Stimulated activated CD4-positive, alpha-beta T cell treated with anti-CD3 and anti-CD28 coated beads, TNF-alpha, amount 100 ng/mL, for 4 hours (primary cell): ENCODE measurements at places on chromosomes 2 and 18.
A peak's percentile ranks its signal among the peaks of the same experiment; 100 is the strongest.

DNA sequence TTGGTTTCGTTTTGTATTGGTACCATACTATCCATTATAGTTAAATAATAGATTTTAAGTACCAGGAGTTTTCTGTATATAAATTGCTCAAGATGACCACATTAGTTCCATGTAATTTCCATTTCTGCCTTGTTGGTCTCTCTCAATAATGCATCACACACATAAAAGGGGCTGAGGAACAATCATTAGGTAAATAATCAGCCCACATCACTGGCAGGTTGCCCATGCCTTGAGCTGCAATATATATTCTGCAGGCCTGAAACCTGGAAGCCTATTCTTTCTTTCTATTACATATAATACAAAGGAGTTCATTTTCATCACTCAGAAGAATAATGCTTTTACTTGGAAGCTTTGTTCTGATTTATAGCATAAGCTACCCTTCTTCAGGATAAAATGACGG lies 616.1 kb upstream of the PKDCC start:
- DNase-seq, result no peak

- no peak for DNase-seq
Observed at GRCh38 chr2:219381448-219381847, 6.3 kb downstream of the DNPEP start.

DNA sequence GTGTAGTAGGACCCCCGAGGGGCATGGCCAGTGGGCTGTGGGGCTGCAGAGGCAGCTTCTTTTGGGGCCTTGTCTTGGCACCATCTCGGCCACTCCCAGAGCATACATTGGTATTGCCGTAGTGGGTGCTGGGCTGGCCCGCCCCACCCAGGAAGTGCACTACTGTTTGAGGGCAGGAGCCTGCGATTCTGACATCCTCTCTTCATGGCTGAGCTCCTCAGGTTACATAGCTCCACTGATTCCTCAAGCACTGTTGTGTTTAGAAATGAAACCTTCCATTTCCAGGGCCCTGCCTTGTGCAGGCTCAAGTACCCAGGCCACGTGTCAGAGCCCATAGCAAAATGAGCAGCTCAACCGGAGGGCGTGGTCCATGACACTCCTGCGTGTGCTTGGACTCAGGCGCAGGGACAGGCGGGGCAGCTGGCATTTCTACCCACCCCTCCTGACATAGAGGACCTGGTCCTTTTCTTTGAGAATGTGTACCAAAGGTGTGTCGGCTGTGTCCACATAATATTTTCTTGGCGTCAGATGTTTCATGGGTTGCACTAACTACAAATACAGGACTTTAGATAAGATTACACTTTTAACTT lies 67.9 kb downstream of the DGKD start:
- DNase-seq, result peak; percentile 25

- DNase-seq, result no peak
Observed at GRCh38 chr2:72934683-72935610, 17.6 kb downstream of the EMX1 start.

DNA sequence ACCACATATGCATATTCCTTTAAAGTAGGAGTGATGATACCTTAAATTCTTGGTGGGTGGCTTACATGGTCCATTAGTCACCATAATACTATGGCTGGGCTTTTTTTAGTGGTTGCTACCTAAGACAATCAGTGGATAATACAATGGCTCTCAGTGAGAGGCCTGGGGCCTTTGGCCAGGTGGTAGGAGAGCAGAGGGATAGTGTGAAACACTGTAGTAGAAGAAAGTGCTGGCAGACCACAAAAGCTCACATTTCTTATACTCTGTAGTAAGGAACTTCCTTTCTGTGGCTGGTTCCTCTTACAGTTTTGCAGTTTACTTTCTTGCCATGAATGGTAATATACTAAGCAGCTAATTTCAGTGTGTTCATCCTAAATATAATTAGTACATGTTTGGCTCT lies 583.5 kb downstream of the XIRP2 start:
- DNase-seq, result no peak

DNA sequence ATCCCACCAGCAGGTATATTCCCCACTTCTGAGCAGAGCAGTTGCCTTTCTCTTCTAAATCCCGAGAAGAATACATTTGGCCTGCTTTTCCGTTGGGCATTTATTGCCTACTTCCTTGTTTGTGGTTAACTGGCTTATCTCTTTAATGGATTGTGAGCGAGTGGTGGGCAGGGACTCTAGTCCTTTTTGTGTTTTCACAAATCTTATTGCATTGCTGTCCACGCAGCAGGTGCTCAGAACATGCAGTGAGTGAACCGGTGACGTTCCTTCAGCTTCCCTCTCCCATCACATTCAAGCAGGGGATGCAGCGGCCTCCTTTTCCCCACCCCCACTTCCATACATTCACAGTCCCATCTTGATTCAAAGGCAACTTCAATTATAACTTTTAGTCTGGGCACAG lies 28.9 kb upstream of the GAREM2 start:
- no peak for DNase-seq

DNA sequence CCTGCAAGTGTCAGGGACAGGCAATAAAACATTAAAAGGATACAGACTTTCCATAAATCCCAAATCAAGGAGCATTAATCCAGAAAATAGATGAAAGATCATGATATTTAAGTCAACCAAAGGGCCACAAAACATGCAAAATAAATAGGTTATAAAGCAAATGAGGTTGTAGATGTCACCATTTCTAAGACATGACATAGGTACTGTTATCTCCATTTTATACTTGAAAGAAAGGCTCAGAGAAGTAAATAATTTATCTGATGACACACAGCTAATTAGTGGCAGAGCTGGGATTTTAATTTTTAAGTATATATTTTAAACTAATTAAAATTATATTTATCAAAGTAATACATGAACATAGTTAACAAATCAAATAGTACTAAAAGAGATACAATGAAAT lies 301.8 kb downstream of the AGPS start:
- no peak for DNase-seq

DNA sequence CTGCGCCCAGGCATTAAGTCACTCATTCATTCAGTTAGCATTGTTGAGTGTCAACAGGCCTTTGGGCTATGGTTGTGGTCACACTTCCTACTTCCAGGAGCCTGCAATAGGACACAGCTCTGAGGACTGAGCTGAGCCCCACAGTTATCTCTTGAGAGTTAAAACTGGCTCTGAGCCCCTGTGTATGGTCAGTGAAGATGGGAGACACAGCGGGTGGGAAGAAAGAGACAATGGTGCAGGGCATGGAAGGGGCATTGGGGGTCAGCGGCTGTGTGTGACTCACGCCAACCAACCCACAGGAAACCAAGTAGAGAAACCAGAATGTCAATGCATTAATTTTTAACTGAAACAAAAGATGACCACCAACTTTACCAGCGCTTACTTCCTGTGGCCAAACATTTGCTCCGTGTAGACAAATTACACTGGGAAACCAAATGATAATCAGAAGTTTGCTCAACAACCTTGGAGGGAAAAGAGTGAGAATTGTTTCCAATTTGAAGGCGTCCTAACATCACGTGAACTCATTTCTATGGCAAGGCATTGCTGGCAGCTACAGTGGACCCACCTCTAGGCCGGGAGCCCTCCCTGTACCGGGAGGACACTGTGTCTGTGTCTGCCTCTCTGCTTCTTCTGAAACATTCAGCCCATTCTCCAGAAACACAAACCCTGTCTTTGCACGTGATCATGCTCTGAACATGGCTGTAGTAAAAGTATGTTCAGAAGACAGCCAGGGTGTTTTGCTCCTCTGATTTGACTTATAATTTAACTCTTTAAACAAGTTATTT lies 212.0 kb upstream of the ID2 start:
- no peak for DNase-seq

GRCh38 chr2:160334028-160334741 lies 134.1 kb upstream of the ITGB6 start:
- DNase-seq, result no peak

DNA sequence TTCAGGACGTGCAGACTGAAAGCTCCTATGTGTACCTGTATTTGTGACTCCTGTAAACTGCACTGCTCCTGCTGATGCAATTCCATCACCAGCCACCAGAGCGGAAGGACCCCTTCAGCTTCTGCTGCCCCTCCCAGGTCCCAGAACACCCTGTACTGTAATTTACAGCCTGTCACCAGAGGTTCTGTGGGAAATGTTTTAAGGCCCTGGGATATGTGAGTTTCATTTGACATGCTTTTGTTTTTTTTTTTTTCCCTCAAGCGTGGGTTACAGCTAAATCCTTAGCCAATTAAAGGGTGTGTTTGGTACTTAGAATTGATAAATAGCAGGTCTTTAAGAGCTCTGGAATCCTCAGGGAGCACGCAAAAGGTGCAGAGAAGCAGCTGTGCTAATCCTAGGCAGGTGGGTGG lies 79.4 kb downstream of the KCTD1 start:
- no peak for DNase-seq

DNA sequence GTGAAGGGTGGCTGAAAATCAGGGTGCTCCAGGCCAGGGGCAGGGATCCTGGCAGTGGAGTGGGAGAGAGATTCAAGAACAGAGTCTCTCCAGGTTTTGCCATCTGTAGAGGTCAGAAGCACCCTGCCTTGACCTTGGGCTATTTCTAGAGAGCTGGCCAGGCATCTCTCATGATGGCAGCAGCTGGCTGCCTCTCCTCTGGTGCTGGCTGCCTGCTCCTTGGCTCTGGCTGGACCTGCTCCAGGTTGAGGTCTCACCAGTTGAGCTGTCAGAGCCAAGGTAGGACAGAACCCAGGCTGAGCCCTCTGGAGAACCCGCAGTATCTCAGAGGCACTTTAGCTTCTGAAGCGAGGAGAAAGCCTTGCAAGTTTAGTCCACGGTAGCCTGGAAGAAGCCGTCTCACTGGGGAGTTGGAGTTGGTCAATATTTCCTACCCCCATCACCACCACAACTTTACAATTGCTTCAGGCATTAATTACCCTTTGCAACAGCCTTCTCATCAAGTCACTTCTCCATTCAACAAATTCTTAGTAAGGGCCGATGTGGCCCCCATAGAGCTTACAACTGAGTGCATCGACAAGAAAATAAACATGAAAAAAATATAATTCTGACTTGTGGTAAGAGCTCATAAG lies 25.6 kb downstream of the GNLY start:
- DNase-seq, result no peak

DNA sequence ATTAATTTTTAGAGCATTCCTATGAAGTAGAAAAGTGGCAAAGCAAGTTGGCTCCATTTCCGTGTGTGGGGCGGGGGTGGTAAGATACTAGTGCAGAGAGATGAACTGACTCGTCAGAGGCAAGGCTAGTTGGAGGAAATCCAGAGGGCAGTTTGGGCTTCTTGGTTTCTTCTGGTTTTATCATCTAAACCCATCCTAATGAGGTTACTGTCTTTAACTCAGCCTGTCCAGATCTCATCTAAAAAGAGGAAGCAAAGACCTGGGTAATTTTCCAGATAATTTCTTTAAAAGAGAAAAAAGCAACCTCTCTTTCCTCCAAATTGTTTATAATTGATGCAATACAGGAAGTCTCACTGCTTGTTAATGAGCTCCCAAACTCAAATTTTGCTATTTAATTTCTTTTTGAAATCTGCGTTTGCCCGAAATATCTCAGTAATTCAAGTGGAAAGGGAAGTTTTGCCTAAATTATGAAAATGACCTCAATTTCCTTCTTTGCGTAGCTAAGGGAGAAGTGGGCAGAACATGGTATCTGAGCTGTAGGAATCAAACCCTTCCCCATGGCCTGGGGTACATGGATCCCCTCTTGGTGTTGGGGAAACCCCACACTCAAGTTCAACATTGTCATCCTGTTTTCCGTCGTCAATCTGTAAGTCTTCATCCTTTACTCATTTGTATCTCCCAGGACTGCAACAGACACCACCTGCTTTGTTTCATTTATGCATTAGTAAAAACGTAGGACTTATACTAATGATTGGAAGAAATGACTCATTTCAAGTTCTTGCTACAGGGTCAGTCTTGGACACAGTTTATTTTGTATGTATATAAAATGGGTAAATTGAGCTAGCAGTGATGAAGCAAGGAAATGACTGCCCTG lies 89.1 kb upstream of the KLF7 start:
- no peak for DNase-seq

- DNase-seq, result no peak
Observed at GRCh38 chr18:63099091-63099840, 220.3 kb downstream of the BCL2 start.

- DNase-seq, result no peak
Observed at GRCh38 chr18:49303379-49303778, 157.1 kb downstream of the DYM start.

- DNase-seq, result no peak
Observed at GRCh38 chr18:69689121-69689759, 258.4 kb downstream of the CD226 start.

DNA sequence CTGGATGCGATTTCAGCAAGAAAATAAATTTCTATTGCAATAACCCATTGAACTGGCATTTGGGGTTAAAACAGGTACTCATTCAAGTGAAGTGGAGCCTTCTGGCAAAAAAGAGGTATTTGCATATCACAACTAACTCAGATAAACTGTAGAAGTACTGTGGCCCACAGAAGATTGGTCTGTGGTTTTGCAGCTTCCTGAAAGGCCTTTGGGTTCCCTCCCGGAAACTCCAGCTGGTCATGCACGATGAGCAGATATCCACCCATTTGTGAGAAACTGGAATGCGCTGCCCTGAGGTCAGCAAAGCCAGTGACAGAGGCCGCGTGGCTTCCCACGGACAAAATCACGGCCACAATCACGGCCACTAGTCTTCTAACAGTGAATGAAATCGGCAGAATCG lies 106.3 kb downstream of the EPHA4 start:
- no peak for DNase-seq

- no peak for DNase-seq
Observed at GRCh38 chr2:54419855-54420523, 36.1 kb upstream of the SPTBN1 start.

DNA sequence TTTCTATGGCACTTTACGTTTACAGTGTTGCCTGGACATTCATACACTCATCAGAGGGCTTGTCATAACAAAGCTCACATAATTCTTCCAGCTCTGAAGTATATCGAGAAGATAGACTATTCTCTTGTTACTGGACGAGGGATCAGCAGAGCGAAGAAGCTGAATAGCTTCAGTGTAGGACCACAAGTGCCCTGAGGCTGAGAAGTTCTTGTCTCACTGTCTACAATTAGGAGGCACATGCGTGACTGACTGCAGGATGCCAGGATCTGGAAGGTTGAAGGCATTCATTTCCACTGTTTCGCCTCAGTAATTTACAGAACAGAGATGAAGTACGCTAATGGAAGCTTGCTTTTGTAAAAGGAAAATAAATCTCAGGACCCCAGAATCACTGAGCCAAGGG lies 9.6 kb downstream of the SH3YL1 start:
- DNase-seq, result no peak

GRCh38 chr2:189492451-189492850 lies 51.2 kb downstream of the WDR75 start:
- DNase-seq, result no peak

- no peak for DNase-seq
Observed at GRCh38 chr2:23585273-23586170, 200.5 kb downstream of the KLHL29 start.

DNA sequence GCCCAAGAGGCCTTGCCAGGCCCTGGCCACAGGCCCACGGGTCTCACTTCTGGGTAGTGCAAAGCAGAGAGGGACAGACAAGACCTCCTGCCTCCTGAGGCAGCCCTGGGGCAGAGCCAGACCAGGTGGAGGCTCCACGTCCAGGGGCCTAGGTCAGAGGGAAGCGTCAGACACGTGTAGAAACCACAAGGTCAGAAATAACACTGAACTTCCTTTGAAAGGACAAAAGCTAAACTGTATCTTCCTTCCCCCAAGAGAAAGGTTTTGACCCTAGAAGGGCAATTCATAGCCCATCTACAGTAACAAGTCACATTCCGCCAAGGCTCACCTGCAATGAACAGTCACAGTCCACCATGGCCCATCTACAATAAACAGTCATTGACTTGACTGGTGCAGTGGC lies 17.9 kb downstream of the SDC1 start:
- no peak for DNase-seq
